ENCODE measurements at places on chromosomes 13 and 19.
A peak's percentile ranks its signal among the peaks of the same experiment; 100 is the strongest.

DNA sequence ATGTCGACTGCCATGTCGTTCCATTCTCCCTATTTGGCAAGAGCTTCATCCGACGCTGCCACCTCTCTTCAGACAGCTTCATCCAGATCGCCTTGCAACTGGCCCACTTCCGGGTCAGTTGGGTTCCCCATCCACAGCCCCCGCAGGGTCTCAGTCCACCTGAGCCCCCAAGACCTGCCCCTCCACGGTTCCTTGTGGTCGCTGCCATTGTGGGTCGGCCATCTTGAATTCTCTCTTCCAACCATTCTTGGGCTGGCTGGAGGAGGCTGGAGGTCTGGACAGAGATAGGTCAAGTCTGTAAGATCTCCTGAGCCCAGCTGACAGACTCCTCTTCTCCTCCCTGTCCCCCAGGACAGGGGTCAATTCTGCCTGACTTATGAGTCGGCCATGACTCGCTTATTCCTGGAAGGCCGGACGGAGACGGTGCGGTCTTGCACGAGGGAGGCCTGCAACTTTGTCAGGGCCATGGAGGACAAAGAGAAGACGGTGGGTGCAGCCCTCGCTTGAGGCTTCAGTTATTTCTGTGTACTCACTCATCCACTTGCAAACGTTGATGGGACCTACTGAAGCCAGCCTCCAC, 19.5 kb downstream of the CPT1C start:
- no peak for DNase-seq

GRCh38 chr13:98923641-98924397, 54.0 kb downstream of the DOCK9 start:
- no peak for DNase-seq

GRCh38 chr13:94548382-94548781, 47.6 kb downstream of the TGDS start:
- peak; percentile 2 for DNase-seq

GRCh38 chr13:26436914-26437313, 120.6 kb upstream of the WASF3 start:
- DNase-seq: no peak

- no peak for DNase-seq
Measured at GRCh38 chr19:41735071-41735600, 20.2 kb upstream of the CEACAM6 start.

DNA sequence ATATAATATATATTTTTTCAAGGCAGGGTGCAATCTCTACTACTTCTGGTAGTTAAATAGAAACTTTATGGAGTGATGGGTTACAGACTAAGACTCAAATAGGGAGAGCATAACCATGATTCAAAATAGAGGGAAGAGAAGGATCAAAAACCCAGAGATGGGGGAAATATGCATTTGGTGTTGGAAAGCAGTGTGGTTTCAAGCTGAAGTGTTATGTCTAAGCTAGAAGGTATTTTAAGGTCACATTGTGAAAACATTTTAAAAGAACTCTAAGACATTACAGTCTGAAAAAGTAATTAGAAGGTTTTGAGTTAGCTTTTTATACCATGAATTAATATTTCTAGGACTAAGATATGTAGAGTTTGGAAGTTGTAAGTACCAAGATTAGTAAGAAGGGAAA, 2741.4 kb downstream of the PCDH9 start:
- no peak for DNase-seq

DNA sequence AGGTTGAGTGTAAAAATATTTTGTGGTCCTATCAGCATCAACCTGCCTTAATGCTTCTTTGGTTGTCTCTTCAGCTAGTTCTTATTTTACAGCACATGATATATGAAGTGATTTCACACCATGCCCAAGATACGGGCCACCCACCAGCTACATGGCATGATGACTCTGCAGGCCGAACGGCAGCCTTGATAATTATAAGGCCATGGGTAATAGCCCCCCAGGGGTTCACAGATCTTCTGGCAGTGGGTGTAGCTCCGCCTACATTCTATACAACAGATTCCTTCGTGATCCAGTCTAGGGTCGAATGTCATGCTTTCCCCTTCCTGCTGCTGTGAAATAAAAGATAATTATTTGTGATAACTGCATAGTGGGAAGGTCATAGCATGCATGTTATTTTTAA, 36.1 kb downstream of the CNMD start:
- no peak for DNase-seq

DNA sequence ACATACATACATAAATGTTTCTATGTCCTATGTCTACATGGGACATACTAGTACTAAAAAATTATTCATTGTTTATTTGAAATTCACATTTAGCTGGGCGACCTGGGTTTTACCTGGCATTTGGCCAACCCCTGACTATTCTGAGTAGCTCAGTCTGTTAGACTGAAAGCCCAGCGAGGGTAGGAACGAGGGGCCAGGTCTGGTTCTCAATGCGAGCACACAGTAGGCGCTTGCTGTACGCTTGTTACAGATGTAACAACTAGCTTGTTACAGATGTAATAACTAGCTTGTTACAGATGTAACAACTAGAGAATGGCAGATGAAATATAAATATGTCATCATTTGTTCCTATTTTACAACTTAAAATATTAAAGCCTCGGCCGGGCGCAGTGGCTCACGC, 920 bp upstream of the ANO8 start:
- DNase-seq: no peak

- no peak for DNase-seq
Measured at GRCh38 chr13:113617961-113618360, 33.4 kb downstream of the TFDP1 start.

- no peak for DNase-seq
Measured at GRCh38 chr13:76048675-76049375, 412.7 kb downstream of the LMO7 start.

DNA sequence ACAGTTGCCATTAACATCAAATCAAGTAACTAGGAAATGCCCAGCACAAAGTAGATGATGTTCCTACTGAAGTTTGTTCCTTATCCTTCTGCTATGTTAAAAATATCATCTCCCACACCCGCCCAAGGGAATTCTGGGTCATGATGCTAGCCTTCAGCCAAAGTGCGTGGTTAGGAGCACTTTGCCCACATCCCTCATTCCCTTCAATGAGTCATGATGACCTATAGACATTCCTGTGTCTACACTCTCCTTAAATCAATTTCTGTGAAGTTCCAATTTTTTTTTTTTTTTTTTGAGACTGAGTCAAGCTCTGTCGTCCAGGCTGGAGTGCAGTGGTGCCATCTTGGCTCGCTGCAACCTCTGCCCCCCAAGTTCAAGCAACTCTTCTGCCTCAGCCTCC, 17.0 kb downstream of the RXFP2 start:
- no peak for DNase-seq

GRCh38 chr13:51814825-51815650, 11.1 kb upstream of the DHRS12 start:
- DNase-seq: peak; percentile 67

GRCh38 chr13:77458736-77459135, 76.8 kb upstream of the SCEL start:
- no peak for DNase-seq

GRCh38 chr13:27907121-27907787, 12.5 kb upstream of the PDX1 start:
- no peak for DNase-seq

- no peak for DNase-seq
Measured at GRCh38 chr13:51919531-51919930, 57.8 kb downstream of the CCDC70 start.

- no peak for DNase-seq
Measured at GRCh38 chr19:35069696-35070095, 28.2 kb downstream of the HPN start.

- no peak for DNase-seq
Measured at GRCh38 chr13:66222926-66223325, 1007.2 kb downstream of the PCDH9 start.

GRCh38 chr13:111519490-111520170, 199.2 kb downstream of the TEX29 start:
- no peak for DNase-seq

DNA sequence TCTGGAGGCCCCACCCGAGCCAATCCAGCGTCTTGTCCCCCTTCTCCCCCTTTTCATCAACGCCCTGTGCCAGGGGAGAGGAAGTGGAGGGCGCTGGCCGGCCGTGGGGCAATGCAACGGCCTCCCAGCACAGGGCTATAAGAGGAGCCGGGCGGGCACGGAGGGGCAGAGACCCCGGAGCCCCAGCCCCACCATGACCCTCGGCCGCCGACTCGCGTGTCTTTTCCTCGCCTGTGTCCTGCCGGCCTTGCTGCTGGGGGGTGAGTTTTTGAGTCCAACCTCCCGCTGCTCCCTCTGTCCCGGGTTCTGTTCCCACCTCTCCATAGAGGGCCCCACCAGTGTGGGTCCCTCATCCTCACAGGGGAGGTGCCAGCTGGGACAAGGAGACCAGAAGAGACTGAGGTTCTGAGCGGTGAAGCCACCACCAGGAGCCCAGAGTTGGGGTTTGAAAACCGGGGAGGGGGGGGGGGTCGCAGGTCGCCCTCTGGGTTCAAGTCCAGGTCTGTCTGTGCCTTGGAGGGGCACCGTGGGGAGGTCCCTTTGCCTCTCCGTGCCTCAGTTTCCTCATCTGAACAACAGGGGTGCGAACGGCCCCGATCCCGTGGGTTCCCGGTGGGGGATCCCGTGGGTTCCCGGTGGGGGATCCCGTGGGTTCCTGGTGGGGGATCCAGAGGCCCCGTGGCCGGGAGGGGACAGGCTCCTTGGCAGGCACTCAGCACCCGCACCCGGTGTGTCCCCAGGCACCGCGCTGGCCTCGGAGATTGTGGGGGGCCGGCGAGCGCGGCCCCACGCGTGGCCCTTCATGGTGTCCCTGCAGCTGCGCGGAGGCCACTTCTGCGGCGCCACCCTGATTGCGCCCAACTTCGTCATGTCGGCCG, at the start of gene ELANE:
ELANE (plus strand) TSS at position 168 of the 878 bp plus-strand sequence; CDS start at position 194, 26 bp downstream.
- DNase-seq: no peak

DNA sequence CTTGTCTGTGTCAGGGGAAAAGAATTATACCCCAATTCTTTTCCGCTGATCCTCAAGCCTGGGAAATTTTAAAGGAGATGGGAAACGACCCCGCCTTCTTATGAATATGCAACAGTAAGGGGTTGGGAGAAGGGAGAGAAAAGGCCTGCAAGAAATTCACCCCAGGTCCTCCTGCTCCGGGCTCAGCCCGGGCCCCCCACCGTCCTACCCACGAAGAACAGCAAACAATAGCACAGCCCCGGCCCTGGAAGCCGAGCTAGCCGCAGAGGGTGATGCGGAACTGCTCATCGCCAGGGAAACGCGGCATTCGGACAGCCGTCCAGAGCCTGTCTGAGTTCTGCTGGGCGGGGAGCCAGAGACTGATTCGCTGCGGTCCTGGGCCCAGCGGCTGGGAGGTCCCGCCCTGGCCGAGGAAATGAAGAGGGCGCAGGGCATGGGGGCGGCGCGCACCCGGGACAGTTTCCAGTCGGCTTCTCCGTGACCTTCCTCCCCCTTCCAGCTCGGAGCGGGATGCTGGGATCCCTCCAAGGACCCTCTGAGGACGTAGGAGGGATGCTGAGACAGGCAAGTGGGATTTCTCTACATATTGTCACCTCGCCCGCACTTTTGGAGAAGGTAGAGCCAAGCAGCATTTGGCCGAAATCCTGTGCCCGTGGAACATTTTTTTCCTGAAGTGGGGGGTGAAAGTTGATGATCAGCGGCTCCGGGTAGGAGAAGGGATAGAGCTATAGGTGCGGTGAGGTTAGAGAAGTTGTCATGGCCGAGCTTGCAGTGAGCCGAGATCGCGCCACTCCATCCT, 82.3 kb upstream of the C1QTNF9B start:
- DNase-seq: peak; percentile 10

- DNase-seq: peak; percentile 62
Measured at GRCh38 chr19:12723641-12724426, at the start of gene TNPO2. TNPO2 (minus strand) TSS chr19:12723932; CDS start chr19:12720977, 2,955 bp downstream.

GRCh38 chr19:37304190-37304883, 66.6 kb upstream of the ZNF527 start:
- DNase-seq: no peak

DNA sequence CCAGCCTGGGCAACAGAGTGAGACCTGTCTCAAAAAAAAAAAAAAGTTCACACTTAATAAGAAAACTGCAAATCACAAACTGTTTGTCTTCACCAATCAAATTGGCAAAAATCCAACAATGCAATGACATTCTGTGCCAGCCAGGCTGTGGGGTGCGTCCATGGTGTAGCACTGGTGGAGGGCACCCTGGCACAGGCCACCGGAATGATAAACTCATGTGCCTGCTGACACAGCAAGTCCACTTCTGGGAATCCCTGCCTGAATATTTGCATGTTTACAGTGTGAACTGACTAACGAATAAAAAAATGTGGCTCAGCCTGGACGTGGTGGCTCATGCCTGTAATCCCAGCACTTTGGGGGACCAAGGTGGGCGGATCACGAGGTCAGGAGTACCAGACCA, 1.6 kb upstream of the LRRC25 start:
- no peak for DNase-seq

All from stimulated activated CD4-positive, alpha-beta T cell treated with anti-CD3 and anti-CD28 coated beads, Interleukin-2, amount 100 ng/mL, for 48 hours (primary cell).